ENCODE measurements at places on chromosomes 3 and 15. TPM values are rescaled to one million over a fixed set of nuclear protein-coding genes. Genes with fewer than 3 reads are reported as not detected.

The SYNPR gene
- total RNA-seq, result 0.28 TPM

The ACP3 gene
- total RNA-seq, result 7.6 TPM

The FETUB gene
- not detected for total RNA-seq

- DNase-seq, result no peak
Measured at GRCh38 chr3:23259515-23259914, 56.4 kb downstream of the UBE2E2 start.

DNA sequence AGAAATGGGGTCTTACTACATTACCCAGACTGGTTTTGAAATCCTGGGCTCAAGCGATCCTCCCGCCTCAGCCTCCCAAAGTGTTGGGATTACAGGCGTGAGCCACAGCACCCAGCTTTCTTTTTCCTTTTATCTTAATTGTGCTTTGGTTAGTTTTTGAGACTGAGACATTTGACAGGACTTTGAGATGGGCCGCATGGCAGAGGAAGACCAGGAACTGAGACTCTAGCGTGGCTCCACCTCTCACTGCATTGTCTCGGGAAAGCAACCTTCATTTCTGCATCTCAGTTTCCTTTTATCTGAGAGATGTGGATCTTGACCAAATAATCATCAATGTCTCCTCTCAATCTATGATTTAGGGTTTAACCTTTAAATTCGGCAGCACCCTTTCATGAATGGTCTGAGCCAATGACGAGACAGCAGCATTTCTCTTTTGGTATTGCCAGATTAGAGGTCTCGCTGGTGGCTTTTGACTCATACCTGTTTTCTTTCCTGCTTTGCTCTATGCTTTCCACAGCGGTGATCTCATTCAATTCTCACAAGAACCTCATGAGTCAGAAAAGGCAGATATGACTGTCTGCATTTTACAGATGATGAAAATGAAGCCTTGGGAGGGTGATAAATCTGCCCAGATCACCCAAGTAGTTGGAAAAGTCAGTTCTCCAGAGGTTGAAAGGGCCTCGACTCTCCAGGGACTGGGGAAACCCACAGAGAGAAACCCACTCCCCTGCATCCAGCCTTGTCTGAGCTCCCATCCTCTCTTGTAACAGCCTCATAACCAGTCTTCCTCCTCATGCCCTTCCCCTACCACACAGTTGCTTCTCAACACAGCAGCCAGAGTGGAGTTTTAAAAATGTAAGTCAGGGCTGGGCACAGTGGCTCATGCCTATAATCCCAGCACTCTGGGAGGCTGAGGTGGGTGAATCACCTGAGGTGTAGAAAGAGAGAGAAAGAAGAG, 84.8 kb upstream of the FOXB1 start:
- no peak for DNase-seq

- no peak for DNase-seq
Measured at GRCh38 chr3:169750665-169751064, 14.2 kb downstream of the TERC start.

DNA sequence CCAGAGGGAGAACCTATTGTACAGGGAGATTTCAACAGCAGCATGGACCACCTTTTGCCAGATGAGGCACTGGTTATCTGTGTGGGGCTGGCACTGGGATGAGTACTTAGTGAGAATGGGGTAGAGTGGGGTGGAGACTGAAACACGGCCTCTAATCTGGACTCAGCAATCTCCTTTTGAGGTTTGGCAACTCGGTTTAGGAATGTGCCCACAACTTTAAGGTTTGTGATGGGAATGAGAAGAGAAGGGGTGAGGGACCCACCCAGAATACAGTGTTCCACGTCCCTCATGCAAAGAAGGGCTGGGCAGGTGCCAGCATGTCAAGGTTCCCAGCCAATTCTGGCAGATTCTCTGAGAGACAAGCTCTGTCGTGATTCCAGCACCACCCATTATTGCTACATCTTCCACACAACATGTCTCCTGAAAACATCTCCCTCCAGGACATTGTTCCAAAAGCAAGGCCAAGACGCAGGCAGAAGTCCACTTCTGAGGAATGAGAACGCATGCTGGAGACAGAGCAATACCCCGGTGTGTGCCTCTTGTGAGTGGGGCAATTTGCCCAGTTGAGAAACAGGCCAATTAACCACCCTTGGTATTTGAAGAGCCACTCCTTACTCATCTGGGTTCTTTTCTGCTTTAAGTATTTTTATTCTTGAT, 37.5 kb upstream of the CCR4 start:
- DNase-seq, result no peak

GRCh38 chr3:171815973-171816595, 5.8 kb upstream of the PLD1 start:
- no peak for DNase-seq

DNA sequence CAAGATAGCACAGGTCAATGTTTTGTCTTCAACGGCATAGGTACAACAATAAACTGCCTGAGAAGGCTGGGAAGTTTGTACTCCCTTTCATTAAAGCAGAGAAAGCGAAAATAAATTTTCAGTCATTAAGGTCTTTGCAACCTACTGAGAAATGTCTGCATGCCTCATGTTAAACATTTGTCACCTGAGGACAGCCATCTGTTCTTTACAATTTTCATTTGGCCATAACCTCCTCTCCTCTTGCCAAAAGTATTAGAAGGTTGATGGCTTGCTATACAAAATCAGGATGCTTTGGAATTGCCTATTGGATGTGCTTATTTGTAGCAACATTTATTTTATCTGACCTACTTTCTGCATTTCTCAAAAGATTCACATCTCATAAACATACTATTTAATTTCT, 122.7 kb downstream of the GOLIM4 start:
- DNase-seq, result no peak

GRCh38 chr3:15272426-15273196, 59.8 kb downstream of the SH3BP5 start:
- no peak for DNase-seq
